Fibroblast of skin of abdomen (primary cell): ENCODE measurements at places on chromosomes 4 and X.

DNA sequence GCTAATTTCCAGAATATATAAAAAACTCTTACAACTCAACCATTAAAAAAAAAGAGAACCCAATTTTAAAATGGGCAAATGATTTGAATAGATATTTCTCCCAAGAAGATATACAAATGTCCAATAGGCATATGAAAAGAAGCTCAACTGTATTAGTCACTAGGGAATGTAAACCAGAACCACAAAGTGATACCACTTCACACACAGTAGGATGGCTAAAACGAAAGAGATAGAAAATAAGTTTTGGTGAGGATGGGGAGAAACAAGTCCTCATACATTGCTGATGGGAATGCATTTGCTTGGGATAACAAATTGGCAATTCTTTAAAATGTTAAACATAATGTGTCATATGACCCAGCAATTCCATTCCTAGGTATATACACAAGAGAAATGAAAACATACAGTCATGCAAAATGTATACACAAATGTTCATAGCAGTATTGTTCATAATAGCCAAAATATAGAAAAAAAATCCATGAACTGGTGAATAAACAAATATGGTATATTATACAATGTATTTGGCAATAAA, 5.7 kb downstream of the TCEAL3 start:
- DNase-seq: no peak

- DNase-seq: no peak
These were observed 154.8 kb upstream of the PDE5A start for GRCh38 chr4:119783189-119783983.

DNA sequence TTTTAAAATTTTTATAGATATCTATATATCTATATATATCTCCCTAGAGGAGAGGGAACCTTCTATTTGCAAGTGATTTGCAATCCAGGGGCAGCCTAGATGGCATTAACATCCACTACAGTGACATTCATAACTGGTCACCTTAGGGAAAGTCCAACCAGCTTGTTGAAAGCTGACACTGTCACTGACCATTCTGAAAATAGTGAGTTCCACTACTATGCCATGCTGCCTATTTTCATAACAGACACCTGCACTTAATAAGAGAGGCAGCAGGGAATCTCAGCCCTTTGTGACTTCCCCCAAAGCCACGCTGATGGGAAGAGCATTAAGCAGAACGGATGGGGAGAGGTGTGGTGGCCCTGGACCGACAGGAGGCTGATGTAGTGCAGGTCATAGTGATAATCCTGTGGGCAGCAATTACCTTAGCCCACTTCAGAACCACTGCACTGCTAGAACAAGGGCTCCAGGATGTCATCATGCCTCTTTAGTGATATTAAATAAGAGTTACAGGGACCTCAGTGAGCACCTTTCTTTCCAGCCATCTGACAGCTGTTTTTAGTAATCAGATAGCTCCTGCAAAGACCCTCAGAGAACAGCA, 51.3 kb downstream of the GPRIN3 start:
- DNase-seq: no peak

GRCh38 chr4:24747234-24747975, 48.0 kb upstream of the SOD3 start:
- no peak for DNase-seq

- peak; percentile 48 for DNase-seq
These were observed 1.4 kb upstream of the PTPN13 start for GRCh38 chr4:86592553-86593249.

GRCh38 chr4:72522440-72522839, 46.6 kb downstream of the ADAMTS3 start:
- no peak for DNase-seq

GRCh38 chrX:41734530-41734929, 10.5 kb downstream of the GPR82 start:
- peak; percentile 0 for DNase-seq
